ENCODE measurements at places on chromosomes 1 and 21.
A peak's percentile ranks its signal among the peaks of the same experiment; 100 is the strongest.

- no peak for DNase-seq
Measured at GRCh38 chr1:38563942-38564735, 295.4 kb downstream of the RRAGC start.

GRCh38 chr1:84603941-84604830 lies 29.9 kb upstream of the CTBS start:
- peak; percentile 79 for DNase-seq

- no peak for DNase-seq
Measured at GRCh38 chr1:11207898-11208611, 18.9 kb downstream of the ANGPTL7 start.

DNA sequence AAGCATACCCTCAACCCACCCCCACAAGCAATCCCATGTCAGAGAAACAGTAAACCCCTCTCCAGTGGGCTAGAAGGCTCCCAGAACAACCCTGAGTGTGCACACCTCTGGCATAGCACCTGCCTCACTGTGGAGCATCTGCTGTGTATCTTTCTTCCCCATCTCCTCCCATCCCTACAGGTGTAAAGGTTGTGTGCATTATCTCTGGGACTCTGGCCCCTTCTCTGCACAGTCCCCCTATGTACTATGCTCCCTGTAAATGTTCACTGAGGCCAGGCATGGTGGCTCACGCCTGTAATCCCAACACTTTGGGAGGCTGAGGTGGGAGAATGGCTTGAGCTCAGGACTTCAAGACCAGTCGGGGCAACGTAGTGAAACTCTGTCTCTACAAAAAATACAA lies 700 bp upstream of the CACNA1S start:
- no peak for DNase-seq

DNA sequence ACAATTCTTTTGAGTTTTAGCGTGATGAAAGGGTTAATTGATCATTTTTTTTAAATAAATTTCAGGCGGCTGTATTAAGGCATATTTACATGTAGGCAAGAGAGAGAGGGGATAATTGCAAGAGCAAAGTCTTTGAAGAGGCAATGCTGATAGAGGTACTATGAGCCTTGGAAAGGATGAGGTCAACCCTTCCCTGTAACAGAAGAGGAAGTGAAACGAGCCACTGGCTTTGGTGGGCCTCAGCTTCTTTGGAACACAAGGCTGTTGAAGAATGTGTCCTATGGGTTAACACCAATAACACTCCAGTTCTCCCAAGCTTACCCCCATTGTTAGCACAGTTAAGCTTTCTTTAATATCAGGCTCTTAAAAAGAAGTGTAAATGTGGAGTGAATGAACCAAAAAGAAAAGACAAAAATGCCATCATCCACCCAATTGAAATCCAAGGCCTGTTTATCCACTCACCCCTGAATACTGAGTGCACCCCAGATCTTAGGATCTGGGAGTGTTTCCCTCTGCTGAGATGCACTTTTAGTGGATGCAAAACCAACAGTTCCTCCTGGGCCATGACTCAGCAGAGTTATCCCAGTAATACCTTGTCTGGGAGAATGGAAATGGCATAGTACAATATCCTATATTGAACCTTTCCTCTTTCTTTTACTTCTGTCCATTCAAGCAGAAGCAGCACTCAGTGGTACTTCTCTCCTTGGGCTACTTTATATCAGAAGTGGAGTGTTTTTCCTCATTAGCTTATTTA lies 216.4 kb downstream of the SLC44A5 start:
- no peak for DNase-seq

Measured in SJCRH30 (cell line).